Panc1 (cell line): ENCODE measurements at places on chromosomes 3 and 15. TPM values are rescaled to one million over a fixed set of nuclear protein-coding genes. Genes with fewer than 3 reads are reported as not detected.

The ELL3 gene
- total RNA-seq, result 6.8 TPM

The PLA2G4E gene
- total RNA-seq, result not detected

The HTR3E gene
- total RNA-seq, result not detected

The HYAL1 gene
- 0.18 TPM for total RNA-seq

DNA sequence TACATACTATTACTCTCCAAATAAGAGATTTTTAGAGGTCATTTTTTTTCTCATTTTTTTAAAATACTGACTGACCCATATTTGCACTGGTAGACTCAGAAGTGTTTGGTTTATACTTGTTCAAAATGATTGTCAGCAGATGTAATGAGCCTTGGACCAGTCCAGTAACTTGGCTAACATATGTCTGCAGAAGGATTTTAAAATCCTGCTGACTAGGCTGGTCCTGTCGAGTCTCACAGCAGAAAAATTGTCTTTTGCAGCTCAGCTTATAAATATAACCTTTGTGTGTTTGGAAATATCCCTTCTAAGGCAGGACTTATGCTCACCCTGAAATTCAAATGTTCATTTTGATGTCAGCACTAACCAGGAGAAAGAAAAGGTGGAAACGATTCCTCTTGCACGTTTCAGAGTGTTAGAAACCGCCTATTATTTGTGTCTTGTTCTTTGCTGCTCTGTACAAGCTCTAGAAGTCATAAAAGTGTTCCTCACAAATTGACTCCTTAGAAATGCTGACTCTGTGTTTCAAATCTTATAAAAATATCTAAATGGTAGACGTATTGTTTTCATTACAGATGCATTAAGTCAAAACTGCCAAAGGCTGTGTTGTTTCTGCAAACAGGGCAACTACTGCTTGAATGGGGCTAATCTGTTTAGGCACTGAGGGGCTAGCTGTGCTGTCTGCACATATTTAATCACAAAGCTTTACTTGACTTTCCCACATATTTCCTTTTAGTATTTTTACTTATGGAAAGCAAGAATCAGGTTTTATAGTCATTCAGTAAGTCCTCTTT, 95.3 kb downstream of the CHL1 start:
- no peaks in the 10 kb centered on the region for H3K36me3 ChIP-seq
- no peaks in the 10 kb centered on the region for H3K27me3 ChIP-seq
- H3K4me1 ChIP-seq, result no peaks in the 10 kb centered on the region
- no peak overlapping the region for H3K27ac ChIP-seq
- H3K4me3 ChIP-seq, result no peak overlapping the region

- H3K27ac ChIP-seq, result no peak overlapping the region
- peak overlapping the region; percentile 42 for H3K4me3 ChIP-seq
- no peaks in the 10 kb centered on the region for H3K36me3 ChIP-seq
- H3K4me1 ChIP-seq, result no peaks in the 10 kb centered on the region
- DNase-seq, result no peak
Measured at GRCh38 chr3:39808467-39809180, 785 bp upstream of the MYRIP start.

DNA sequence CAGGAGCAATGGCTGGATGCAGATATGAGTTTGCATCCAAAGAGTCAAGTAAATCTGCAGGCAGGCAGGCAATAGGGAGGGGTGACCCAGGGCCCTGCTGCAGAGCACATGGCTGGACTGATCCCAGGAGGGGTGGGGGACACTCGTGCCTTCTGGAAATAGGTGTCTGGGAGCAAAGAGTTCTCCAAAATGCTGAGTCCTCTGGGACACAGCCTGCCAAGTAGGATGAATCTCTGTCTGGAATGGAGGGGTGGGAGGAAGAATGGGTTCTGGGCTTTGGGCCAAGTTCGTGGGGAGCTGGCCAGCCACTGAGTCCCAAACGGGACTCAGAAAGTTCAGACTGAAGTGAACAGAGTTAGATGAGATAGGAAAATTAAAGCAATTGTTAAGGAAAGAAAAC, 214.5 kb downstream of the MTHFS start:
- no peak for DNase-seq
- H3K27ac ChIP-seq, result no peak overlapping the region
- no peak overlapping the region for H3K4me3 ChIP-seq
- no peaks in the 10 kb centered on the region for H3K4me1 ChIP-seq
- H3K27me3 ChIP-seq, result 0 out of 2 replicates have a peak, but pooled peaks cover 2% of the 10 kb centered on the region

- no peak overlapping the region for H3K4me3 ChIP-seq
- no peak overlapping the region for H3K27ac ChIP-seq
- no peaks in the 10 kb centered on the region for H3K27me3 ChIP-seq
- H3K4me1 ChIP-seq, result no peaks in the 10 kb centered on the region
- no peak for DNase-seq
- H3K36me3 ChIP-seq, result no peaks in the 10 kb centered on the region
Measured at GRCh38 chr3:87173071-87173470, 54.0 kb upstream of the CHMP2B start.

- no peaks in the 10 kb centered on the region for H3K27me3 ChIP-seq
- no peak overlapping the region for H3K27ac ChIP-seq
- no peaks in the 10 kb centered on the region for H3K4me1 ChIP-seq
- no peaks in the 10 kb centered on the region for H3K36me3 ChIP-seq
- H3K4me3 ChIP-seq, result no peak overlapping the region
- DNase-seq, result peak; percentile 15
Measured at GRCh38 chr3:173553635-173554280, 156.2 kb downstream of the NLGN1 start.

GRCh38 chr3:41519746-41520145, 320.4 kb downstream of the CTNNB1 start:
- no peak overlapping the region for H3K4me3 ChIP-seq
- H3K36me3 ChIP-seq, result no peaks in the 10 kb centered on the region
- H3K27me3 ChIP-seq, result no peaks in the 10 kb centered on the region
- no peaks in the 10 kb centered on the region for H3K4me1 ChIP-seq
- no peak overlapping the region for H3K27ac ChIP-seq

- 0 out of 2 replicates have a peak, but pooled peaks cover 3% of the 10 kb centered on the region for H3K4me1 ChIP-seq
- no peak overlapping the region for H3K4me3 ChIP-seq
- peaks cover 3% of the 10 kb centered on the region; the same call in 1 of the 2 replicates for H3K27me3 ChIP-seq
- no peak overlapping the region for H3K27ac ChIP-seq
- H3K36me3 ChIP-seq, result no peaks in the 10 kb centered on the region
- DNase-seq, result peak; percentile 46
Measured at GRCh38 chr3:161559177-161559998, 62.8 kb downstream of the OTOL1 start.

DNA sequence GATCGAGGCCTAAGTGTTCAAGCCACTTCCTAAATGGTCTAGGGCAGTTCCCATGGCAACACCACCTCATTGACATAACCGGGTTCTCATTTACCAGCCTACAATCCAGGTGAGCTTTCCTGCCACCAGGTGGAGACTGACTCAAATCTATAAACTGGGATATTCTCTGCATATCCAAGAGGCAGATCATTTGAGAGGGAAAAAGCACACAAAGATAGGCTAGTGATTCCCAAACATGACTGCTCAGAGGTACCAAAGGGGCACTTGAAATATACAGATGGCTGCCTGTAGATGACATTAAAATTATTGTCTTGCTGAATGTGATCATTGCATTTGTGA, 141.3 kb upstream of the PROK2 start:
- H3K27me3 ChIP-seq, result no peaks in the 10 kb centered on the region; the same call in 1 of the 2 replicates
- H3K4me1 ChIP-seq, result no peaks in the 10 kb centered on the region
- no peak overlapping the region for H3K4me3 ChIP-seq

DNA sequence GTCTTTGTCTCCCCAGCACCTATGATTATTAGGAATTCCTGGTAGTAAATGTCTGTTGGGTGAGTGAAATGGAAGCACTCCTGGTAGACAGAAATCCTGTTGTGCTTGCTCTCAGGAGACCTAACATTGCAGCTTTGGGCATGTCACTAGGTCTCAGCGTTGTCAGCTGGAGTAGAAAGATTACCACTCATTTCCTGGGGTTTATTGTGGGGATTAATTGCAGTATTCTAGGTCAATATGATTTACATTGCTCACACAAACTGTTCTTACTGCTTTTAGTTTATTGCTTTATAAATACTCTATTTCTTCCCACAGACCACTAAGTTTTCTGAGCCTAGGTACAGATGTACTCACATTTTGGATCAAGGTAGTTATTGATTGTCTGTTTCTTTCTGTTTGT, 5.1 kb downstream of the TSEN2 start:
- H3K27me3 ChIP-seq, result no peaks in the 10 kb centered on the region
- DNase-seq, result no peak
- no peak overlapping the region for H3K27ac ChIP-seq

- H3K4me1 ChIP-seq, result 0 out of 2 replicates have a peak, but pooled peaks cover 2% of the 10 kb centered on the region
- H3K27ac ChIP-seq, result no peak overlapping the region
- no peak overlapping the region for H3K4me3 ChIP-seq
- no peaks in the 10 kb centered on the region for H3K27me3 ChIP-seq
Measured at GRCh38 chr3:151439652-151440125, 21.2 kb downstream of the IGSF10 start.

DNA sequence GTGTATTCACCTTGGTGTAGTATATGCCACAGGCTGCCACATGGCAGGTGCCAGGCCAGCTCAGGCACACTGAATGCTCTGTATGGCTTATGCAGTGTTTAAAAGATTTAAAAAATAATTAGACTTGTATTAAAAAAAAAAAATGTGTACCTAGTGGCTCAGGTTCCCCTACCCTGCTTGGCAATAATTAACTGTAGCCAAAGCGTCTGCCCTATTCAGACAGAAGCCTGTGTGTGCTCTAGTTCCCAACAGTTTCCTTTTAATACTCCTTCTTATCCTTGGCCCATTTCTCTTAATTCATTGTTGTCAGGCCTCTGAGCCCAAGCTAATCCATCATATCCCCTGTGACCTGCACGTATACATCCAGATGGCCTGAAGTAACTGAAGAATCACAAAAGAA, 752.2 kb upstream of the CFAP20DC start:
- H3K27me3 ChIP-seq, result no peaks in the 10 kb centered on the region
- H3K27ac ChIP-seq, result no peak overlapping the region
- no peaks in the 10 kb centered on the region for H3K36me3 ChIP-seq

DNA sequence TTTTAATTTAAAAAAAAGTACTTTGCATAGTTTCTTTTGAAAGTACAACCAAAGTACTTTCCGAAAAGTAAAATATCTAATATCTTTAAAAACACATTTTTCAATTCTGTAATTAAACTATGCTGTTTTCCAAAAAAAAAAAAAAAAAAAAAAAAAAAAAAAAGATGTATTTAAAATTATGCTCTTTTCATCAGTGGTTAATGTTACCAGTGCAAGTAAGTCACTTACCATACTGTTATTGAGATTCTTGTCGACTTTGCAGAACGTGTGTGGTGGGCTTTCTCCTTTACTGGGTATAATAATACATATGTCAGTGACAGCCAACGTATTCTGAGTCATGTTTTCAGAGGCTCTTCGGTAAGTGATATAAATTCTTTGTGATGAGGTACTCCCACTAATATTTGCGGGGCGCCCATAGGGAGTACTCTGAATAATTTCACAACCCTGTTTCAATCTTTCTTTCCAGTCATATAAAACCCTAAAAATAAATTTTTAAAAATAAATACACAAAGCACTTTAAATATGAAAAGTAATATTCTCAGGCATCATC, 39.9 kb downstream of the DENND4A start:
- H3K36me3 ChIP-seq, result no peaks in the 10 kb centered on the region
- H3K27me3 ChIP-seq, result no peaks in the 10 kb centered on the region
- no peak overlapping the region for H3K27ac ChIP-seq
